Suprapubic skin (tissue), 4 donors: ENCODE measurements at places on chromosomes 1 and 21.
A peak's percentile ranks its signal among the peaks of the same experiment; 100 is the strongest.

GRCh38 chr1:45923343-45923742 lies 119.9 kb downstream of the MAST2 start:
- DNase-seq = no peak

- DNase-seq = no peak
Observed at GRCh38 chr1:46558966-46559365, 7.5 kb upstream of the KNCN start.

GRCh38 chr1:155219592-155220031 lies 11.1 kb downstream of the MTX1 start:
- DNase-seq = no peak

- DNase-seq = no peak
Observed at GRCh38 chr1:78038071-78038470, 7.7 kb upstream of the GIPC2 start.

DNA sequence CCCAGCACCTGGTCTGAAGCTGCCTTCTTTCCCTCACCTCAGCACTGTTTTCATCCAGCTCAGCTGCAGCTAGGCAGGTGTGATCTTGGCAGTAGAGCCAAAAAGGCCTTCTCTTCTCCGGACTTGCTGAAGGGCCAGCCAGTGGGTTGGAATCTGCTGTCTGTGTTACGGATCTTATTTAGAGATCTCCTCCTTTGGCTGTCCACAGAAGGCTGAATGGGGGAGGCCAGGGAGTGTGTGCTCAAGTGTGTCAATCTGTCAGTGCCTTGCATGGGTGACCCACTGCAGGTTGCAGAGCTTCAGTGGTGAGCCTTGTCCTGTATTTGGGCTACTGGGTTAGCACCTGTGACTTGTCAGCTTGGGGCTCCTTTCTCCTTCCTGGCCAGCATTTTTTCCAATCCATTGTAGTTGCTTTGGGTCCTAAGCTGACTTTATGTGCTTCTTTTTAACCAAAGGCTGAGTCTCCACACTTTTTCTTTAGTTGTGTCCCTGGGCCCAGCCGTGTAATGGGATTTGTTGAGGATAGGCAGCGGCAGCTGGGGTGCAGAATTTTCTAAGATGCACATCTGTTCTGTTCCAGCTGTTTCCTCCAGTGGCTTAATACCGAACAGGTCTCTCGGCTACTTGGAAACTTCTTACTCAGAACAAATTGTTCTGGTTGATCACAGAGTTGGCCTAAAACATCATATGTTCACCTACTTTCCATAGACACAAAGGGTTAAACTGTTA lies 126.8 kb downstream of the PEX14 start:
- no peak for DNase-seq

GRCh38 chr1:26395754-26396153 lies 14.9 kb upstream of the LIN28A start:
- DNase-seq = no peak

- no peak for DNase-seq
Observed at GRCh38 chr1:234565132-234565531, 44.8 kb downstream of the IRF2BP2 start.

GRCh38 chr1:79551321-79551720 lies 544.8 kb upstream of the ADGRL4 start:
- DNase-seq = no peak

- no peak for DNase-seq
Observed at GRCh38 chr1:224528900-224529299, 87.2 kb upstream of the CNIH3 start.

GRCh38 chr1:40637470-40638007 lies 27.9 kb downstream of the RIMS3 start:
- DNase-seq = peak; percentile 14

DNA sequence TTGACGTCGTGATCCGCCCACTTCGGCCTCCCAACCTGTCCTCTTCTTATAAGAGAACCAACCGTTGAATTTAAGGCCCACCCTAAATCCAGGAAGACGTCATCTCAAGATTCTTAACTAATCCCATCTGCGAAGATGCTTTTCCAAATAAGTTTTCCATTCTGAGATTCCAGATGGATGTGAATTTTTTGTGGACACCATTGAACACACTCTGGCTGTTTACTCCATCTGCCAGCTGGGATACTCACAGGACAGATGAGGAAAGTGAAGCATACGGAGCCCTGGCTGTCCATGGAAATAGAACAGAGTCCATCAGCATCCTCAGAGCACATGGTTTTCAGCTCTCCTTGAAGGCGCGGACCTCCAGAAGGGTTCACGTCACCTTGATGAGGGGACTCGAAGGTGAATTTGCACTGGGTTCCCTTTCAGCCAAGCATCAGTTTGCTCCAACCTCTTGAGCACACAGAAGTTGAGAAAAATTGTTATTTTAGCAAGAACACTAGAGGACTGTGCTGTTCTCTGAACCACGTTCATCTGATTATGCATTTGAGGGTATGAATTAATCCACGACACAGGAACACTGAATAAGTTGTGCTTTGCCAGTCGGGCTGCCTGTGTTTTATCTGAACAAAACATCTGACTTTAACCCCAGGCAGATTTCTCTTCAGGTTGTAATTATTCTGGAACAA lies 68.6 kb downstream of the KAZN start:
- DNase-seq = no peak

DNA sequence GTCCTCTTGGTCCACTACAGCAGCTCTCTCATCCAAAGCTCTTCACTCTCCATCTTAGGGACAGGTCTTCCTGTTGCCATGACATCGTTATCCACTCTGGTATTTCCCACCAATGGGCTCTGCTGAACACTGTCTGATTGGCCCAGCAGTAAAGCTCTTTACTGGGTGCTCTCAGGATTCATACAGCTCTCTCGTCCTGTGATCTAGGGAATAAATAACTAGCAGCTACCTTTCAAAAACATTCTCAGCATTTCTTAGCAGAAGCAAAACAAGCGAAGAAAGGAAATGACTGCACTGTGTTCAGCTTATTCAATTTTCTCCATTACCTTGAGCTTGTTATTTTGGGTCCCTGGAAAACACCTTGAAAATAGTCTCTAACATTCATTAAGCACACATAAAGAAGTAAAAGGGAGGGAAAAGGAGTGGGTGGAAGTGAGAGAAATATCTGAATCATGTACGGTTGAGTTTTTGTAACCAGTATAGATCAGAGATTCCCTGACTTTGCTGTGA lies 163.4 kb upstream of the SGIP1 start:
- no peak for DNase-seq

- no peak for DNase-seq
Observed at GRCh38 chr1:195828325-195828724, 779.9 kb downstream of the KCNT2 start.

DNA sequence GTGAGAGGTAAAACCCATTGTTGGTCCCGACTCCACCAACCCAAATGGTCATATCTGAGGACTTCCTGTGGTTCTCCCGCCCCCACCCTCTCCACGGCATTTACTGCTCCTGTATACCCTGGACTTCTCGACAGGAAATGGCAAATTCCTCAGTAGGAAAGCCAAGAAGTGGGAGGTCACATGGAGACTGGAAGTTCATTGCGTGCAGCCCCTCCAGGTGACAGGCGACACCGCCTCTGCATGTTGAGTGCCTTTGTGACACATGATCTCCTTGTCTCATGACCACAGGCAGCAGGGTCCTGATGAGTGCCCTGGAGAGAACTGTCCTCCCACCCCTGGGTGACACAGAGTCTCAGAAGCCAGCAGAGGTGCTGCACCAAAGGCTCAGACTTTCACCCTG lies 24.2 kb downstream of the ERG start:
- DNase-seq = no peak

- DNase-seq = no peak
Observed at GRCh38 chr1:94892604-94893254, 34.2 kb downstream of the CNN3 start.

DNA sequence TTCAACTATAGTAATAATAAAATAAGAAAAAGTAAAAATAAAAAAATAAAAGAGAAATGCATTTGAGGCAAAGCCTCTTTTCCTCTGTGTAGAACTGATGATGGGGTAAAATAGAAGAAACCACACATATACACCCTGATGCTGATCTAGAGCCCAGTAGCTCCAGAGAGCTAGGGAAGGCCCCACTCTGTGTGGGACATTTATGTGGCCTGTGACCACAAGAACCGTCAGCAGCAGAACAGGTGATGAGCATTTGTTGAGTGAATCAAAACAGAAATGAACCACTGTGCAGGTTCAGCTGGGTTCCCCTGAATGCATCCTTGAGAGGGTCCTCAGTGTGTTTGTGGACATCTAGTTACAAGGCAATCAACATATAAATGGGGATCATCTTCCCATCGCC lies 221.8 kb upstream of the HOOK1 start:
- DNase-seq = no peak

- no peak for DNase-seq
Observed at GRCh38 chr21:41559658-41560631, 52.0 kb upstream of the TMPRSS2 start.

GRCh38 chr1:157364612-157365011 lies 187.7 kb downstream of the FCRL5 start:
- no peak for DNase-seq

DNA sequence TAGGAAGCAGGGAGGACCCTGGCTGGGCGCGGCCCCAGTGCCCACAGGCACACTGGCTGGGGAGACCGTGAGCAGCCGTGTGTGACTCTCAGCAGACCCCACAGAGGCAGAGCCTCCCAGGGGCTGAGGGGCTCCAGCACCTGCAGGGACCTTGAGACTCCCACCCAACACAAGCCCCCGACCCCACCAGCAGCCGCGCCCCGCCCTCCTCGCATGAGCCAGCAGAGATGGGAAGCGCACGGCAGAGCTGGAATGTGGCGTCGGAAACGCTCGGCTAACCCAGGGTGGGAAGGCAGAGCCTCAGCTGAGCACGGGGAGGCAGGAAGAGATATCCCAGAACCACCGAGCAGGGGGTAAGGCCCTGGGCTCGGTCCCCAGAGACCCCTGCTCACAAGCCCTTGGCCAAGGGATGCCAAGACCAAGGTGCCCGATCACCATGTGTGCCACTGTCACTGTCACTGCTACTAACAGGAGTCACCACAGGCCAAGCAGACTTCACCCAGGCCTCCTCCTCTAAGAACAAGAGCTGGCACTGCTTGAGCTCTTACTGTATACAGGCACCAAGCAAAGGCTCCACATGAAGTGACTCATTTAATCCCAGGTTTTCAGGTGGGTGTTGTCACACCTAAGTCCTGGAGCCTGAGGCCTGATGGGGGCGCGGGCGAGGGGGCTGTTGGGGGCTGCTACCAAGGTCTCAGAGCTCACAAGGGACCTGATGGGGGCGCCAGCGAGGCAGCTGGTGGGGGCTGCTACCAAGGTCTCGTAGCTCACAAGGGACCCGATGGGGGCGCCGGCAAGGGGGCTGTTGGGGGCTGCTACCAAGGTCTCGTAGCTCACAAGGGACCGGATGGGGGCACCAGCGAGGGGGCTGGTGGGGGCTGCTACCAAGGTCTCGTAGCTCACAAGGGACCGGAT lies 20.1 kb downstream of the MEGF6 start:
- no peak for DNase-seq

- DNase-seq = no peak
Observed at GRCh38 chr1:19461220-19461554, 24.2 kb downstream of the CAPZB start.

- no peak for DNase-seq
Observed at GRCh38 chr1:208782186-208782585, 538.0 kb upstream of the PLXNA2 start.

DNA sequence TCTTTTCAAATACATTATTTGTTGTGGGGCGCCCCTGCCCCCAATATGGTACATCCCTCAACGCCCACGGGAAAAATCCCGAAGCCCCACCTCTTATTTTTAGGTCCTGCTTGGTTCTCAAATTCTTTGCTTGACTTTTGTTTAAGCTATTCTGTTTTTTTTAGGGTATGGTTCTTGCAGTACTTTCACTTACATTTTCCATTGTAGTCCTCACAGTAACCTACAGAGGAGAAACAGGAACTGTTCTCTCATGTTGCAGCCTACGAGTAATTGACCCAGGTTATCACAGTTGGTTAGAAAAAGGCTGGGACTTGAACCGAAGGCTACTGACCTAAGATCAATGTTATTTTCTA lies 697 bp upstream of the C21orf91 start:
- DNase-seq = no peak

- DNase-seq = no peak
Observed at GRCh38 chr21:44323591-44323990, 15.6 kb downstream of the CFAP410 start.

- DNase-seq = no peak
Observed at GRCh38 chr1:225318706-225319575, 108.9 kb downstream of the LBR start.

DNA sequence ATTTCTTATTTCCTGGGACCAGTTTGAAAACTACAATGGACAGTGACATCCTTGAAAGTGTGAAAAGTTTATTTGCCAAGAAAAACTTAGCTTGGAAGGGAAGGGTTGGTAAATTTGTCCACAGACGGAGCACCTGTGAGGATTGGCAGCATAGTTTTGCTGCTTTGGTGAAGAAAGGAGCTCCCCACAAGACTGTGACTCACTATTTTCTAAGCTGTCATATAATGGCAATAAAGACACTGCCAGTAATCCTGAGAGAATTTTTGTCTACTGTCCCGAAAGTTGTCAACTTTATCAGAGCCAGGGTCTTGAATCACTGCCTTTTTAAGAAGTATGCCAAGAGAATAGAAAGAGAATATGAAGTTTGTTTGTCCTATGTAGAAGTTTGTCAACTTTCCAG lies 230.8 kb downstream of the NEGR1 start:
- no peak for DNase-seq

DNA sequence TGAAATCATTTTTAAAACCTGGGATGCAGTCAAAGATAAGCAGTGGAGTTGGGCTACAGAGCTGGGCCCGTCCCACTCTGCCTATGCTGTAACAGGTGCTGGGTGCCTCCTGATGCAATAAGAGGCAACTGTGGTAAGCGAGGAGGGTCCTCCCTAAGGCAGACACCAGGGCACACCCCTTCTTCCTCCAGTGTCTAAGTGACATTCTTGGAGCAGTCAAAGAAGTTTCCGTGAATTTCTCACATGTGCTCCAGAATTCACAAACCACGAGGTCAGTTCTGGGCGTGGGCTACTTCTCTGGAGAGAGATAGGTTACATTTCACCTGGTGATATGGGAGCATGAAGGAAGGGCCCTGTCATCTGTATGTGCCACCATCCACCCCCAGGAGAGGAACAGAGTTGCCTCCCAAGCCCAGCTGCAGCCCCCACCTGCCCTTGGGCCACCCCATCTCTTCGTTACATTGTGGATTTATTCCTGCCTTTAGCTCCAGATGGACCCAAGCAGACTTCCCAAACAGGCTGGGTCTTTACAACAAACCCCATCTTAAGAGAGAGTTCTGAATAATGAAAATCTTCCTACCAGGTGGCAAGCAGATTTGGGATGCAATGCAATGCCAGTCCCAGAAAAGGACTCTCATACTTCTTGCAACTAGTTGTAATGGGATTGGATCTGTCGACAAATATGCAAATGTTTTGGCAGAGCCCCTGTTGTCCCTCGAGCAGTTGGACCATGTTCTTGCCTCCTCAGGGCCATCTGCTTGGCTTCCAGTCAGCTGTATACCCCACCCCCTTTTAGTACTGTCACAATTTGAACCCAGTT lies 82.5 kb upstream of the CNTN2 start:
- no peak for DNase-seq

DNA sequence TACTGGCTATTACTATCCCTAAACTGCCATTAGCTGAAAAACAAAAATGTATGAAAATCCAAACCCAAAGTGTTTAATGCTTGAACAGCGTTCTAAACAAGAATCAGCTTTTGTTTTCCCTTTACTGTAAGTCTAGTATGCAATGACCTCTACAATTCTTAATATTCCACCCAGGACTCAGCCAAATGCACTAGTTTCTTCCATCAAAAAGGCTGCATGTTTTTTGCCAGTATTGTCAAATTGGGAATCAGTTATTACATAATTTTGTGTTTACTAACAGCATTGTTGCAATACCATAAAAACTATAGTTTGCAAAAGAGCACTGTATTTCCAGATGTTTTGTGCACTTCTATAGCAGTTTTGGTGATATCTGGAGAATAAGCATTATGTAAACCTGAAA lies 634.5 kb downstream of the LTN1 start:
- no peak for DNase-seq

- no peak for DNase-seq
Observed at GRCh38 chr1:36836196-36836883, 198.0 kb downstream of the GRIK3 start.
